SK-MEL-5 (cell line): ENCODE measurements at places on chromosomes 3 and 15. TPM values are rescaled to one million over a fixed set of nuclear protein-coding genes. Genes with fewer than 3 reads are reported as not detected.
A peak's percentile ranks its signal among the peaks of the same experiment; 100 is the strongest.

- DNase-seq: no peak
These were observed 10.6 kb upstream of the TM4SF1 start for GRCh38 chr3:149388001-149388440.

DNA sequence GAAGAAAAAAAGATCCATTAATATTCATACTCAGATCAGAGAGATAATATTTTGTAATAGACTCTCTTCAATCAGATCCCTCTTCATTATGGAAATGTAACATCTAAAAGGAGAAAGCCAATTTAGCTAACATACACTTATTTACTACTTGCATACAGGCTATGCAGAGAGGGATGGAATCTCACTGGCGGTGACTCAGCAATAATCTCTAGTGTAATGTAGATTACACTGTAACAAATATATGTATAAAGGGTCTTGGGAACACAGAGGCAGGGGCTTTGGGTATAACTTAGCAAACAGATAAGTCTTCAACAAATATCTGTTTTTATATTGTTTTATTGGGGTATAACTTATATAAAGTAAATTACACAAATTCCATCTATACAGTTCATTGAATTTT, 69.6 kb downstream of the CGNL1 start:
- DNase-seq: no peak

The GOLGA8T gene
- not detected in 2 replicates for total RNA-seq

The OXNAD1 gene
- 36.1 and 39.1 TPM in 2 replicates for total RNA-seq

The CORO2B gene
- total RNA-seq: 0.13 TPM in 1 of 2 replicates, not detected in the other

- DNase-seq: no peak
These were observed 119.7 kb downstream of the WNT5A start for GRCh38 chr3:55367384-55367783.

- DNase-seq: no peak
These were observed 16.0 kb upstream of the ADIPOQ start for GRCh38 chr3:186826410-186826975.

- DNase-seq: peak; percentile 17
These were observed 22.8 kb upstream of the LRRC34 start for GRCh38 chr3:169835533-169835932.

DNA sequence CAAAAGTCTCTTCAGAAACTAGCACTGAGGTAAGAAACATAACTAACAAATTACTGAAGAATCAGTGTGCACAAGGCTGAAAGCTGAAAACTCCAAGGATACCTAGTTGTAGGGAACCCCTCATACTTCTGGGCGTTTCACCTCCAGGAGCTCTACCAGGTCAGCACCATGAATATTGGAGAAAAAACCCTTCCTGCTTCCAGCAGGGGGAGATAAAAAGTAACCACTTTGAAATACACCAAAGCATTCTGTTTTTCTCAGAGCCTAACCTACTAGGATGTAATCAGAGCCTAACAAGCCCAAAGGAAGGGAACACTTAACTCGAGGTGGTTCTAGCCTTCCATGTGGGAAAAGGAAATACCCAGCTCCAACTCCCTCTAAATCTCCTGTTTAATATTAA, 175.8 kb upstream of the MME start:
- peak; percentile 45 for DNase-seq

- no peak for DNase-seq
These were observed 13.9 kb downstream of the TMEM45A start for GRCh38 chr3:100506355-100506754.

The GRM2 gene
- not detected in 2 replicates for total RNA-seq

The SAMMSON gene
- 26.3 and 26.5 TPM in 2 replicates for total RNA-seq

The KIF7 gene
- total RNA-seq: 2.1 and 2.3 TPM in 2 replicates

DNA sequence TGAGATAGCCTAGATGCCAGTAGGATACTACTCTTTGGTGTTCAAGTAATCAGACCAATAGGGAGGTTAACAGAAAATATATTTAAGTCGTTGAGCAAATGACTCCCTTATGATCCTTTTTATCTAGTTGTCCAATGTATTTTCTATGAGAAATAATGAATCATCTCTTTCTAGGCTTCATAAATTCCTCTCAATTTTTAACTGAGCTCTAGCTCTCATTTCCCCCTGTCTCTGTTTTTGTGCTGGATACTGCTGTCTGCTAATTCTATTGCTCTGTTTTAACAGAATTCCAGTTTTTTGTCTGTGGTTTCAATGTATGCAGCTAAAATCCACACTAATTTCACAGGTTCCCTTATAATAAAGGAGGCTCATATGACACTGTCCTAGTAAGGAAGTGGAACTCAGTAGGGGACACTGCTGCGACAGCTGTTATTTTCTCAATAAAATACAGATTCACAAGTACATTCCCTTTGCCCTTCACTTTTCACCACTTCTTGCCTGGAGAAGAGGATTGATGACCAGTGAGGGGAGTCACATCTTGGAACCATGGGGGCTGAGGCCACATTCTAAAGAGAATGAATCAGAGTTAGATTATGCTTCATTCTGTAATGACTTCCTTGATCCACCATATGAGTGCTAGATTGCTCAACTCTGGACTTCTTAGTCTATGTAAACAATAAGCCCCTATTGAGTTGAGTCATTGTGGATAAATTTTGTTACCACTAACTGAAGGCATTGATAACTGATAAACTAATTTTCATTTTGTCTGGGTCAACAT, 558.7 kb upstream of the KCNMB2 start:
- no peak for DNase-seq

The GOLGA8J gene
- 0.16 TPM in 1 of 2 replicates, not detected in the other for total RNA-seq

GRCh38 chr3:162136136-162136535, 639.5 kb downstream of the OTOL1 start:
- no peak for DNase-seq

DNA sequence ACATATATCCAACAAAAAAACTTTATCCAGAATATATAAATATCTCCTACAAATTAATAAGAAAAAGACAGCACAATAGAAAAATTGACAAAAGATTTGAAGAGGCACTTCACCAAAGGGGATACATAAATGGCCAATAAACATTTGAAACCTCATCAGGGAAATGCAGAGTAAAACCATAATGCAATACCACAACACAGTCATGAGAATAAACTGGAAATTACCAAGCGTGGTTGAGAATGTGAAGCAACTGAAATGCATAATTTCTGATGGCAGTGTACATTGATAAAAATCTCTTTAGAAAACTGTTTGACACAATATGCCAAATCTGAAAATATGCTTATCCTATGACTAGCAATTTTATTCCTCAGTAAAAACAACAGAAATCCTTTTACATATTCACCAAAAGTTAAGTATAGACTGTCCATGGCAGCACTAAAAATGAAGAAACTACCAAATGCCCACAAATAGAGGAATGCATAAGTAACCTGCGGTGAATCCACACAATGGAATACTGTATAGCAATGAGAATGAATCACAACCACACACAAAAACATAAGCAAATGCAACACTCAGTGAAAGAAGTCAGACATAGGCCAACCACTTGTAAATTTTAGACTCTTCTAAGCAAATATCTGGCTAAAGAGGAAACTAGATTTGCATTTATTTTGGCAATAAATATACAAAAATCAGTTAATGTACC, 7.9 kb downstream of the LYZL4 start:
- DNase-seq: peak; percentile 29

The GPR156 gene
- 0.08 and 0.29 TPM in 2 replicates for total RNA-seq

DNA sequence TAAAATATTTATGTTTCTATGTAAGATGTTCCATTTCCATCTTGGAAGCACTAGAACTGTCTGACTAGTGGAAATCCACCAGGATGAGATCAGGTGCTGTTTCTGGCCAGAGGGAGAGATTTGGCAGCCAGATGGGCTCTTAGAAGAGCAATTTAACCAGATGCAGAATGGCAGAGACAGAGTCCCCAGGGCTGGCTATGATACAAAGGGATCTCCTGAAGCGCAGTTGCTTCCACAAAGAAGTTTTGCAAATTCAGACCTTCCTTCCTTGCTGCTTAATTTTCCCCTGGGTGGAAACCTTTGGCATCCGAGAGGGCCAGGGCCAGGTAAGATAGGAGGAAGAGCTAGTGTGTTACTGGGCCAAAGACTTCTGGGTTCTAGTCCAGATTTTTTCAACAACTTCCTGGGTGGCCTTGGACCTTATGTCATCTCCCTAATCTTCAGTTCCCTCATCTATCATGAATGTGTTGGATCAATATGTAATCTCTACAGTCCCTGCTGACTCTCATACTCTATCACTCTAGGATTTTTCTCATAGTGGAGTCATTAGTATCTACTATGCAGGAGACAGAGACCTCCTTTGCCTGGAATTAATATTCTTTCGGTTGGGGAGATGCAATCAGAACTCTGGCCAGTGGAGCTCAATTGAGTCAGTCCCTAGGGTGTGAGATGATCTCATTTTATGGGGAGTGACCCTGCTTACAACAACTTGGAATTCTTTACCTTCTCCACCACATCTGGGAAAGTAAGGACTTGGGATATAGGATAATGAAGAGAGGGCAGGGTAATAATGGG, 41.1 kb upstream of the NDUFB4 start:
- no peak for DNase-seq

DNA sequence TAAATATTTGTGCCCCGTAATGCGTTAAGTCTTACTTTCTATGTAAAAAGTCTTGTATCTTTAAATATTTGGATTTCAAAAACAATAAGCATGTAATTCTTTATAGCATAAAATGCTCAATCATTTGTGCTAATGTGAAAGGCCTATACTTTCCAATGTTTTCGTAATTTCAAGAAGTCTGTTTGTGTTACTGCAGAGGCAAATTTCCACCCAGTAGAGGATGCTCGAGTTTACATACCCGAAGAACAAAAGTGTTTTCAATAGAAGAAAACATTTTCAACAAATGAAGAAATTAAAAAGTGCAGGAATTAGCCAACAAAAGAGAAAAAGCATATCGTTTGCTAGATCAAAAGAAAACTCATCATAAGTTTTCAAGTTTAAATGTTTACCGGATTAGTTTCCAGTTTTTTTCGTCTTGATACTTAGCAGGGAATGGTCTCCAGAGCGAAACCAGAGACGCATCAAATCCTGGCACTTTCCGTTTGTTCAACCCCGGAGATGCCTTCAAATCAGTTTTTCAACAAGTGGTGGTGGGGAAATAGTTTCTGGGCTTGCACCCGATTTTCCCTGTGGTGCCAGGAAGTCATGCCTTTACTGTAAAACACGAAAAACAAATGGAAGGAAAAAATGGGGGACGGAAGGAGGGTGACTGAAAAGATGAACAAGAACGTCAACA, 1.0 kb downstream of the CGGBP1 start:
- peak; percentile 34 for DNase-seq

- DNase-seq: peak; percentile 38
These were observed 140.6 kb upstream of the PRR20G start for GRCh38 chr3:127428344-127428997.

The GATA2 gene
- 0.75 and 1.8 TPM in 2 replicates for total RNA-seq

DNA sequence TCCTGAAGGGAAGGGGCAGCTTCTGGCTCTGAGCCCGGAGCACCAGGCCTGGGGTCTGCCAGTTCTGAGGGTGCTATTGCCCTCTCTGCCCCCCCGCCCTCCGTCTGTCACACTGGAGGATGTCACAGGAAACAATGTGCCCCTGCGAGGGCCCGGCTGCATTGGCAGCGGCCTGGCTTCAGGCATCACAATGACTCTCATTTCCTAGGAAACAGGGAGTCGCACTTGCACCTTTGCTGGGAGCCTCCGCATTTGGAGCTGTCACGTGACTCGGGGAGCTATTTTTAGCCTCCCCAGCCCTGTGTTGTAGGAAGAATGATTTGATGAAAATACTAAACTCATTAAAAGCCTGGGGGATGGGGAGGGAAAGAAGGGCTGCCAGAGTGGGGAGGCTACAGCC, 518.9 kb downstream of the SHQ1 start:
- no peak for DNase-seq

GRCh38 chr3:177058648-177059047, 138.6 kb downstream of the TBL1XR1 start:
- DNase-seq: no peak
